Kidney epithelial cell (primary cell): ENCODE measurements at places on chromosomes 2 and 18. TPM values are rescaled to one million over a fixed set of nuclear protein-coding genes. Genes with fewer than 3 reads are reported as not detected.

DNA sequence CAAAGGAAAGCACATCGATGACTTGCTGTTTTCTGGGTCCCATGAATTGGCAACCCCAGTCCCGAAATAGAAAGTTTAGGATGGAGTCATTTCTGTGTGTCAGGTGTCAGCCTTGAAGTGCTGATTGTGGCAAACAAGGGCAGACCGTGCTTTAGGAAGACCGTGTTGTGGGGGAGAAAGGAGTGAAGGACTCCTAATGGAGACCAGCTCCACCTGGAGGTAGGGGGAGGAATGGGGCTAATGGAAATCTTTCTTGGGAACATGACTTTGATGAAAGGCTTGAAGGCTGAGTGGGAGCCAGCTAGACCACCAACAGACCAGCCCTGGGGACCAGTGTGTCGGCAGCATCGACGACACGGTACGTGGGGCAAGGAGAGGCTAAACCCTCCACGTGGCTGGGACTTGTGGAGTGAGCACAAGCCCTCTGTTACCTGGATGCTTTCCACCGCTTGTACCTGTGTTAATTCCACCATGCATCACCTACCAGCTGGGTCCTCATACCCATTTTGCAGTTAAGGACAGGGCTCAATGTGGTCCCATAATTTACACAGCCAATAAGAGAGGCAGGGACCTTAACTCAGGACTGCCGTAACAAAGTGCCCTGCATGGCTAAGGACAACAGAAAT, 104.2 kb downstream of the SH3BP4 start:
- DNase-seq = no peak

DNA sequence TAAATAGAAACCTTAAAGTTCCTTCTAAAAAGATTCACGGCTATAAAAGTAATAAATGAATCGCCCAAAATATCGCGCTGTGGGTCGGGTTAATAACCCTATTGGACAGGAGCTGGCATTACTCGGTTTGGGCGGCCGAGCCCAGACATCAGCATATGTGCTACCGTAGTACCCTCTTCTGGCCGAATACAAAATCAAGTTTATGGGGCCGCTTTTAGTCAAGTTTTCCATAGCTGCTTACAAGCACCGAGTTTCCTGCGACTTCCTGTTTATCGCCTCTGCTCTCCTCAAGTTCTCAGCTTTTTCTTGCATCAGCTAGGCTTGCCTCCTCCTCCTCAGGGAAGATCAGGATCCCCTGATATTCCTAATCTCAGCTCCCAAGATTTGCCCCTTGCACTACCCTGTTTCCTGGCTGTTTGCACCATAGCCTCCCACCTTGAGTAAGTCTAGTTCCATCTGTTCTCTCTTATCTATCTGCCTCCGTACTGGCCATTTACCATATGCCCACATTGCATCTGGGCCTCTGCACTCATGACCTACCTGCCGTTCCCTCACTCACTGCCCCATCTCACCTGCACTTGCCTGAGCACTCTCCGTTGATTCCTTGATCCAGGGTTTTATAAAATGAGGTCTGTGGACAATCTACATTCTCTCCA, 56.1 kb downstream of the SLC35F5 start:
- no peak for DNase-seq

DNA sequence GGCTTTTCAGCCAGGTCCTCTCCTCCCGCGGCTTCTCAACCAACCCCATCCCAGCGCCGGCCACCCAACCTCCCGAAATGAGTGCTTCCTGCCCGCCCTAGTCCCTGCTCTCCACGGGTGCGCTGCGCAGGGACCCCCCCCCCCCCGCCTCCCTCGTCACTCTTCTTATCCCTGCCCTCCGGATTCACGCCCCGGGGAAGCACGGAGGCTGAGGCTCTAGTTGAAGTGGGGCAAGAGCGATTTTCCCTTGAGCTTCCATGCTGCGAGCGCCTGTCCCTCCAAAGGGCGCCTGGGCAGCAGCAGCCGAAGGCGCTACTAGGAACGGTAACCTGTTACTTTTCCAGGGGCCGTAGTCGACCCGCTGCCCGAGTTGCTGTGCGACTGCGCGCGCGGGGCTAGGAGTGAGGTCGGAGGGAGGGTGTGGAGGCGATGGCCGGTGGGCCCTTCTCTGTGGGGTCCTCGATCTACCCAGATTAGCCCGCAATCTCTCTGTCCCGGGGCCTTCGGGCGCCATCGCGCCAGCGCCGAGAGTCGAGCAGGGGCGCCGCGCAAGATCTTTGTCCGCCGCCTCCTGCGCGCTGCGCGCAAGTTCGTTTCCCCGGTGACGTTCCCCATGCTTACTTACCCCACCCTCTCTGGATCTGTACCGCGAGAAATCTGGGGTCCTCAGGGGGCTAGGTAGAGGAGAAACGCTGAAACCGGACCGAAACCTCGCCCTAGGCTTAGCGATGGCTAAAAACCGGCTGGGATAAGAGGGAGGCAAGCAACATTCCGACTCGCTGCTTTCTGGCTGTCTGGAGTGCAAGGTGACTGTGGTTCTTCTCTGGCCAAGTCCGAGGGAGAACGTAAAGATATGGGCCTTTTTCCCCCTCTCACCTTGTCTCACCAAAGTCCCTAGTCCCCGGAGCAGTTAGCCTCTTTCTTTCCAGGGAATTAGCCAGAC, 677 bp downstream of the GAD1 start:
- no peak for DNase-seq

DNA sequence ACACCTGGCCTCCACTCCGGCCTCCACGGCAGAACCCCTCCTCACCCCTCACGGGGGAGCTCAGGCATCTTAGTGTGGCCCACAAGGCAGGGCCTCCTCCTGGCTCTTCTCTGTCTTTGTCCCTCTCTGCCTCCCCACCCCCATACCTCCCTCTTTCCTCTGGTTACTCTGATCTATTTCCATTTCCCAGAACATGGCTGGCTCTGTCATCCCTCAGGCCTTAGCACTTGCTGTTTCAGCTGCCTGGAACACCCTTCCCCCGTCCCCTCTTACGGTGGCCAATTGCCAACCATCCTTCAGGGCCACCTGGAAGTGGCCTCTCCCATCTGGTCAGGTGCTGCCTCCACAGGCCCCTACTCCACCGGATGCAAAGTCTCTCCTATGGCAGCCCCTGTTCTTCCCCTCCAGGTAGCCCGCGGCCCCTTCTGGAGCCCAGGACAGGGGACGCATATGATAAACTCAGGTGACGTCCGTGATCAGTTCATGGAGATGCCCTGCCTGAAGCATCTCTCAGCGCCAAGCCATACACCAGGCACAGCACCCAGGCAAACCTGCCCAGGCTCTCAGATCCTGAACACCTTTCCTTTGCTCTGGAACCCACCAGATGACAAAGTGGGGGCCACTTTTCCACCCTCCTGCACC, 3.6 kb upstream of the ECEL1 start:
- no peak for DNase-seq

- DNase-seq = no peak
Observed at GRCh38 chr2:122412360-122412759, 656.9 kb downstream of the TSN start.

GRCh38 chr2:159982842-159983785, 79.3 kb downstream of the PLA2R1 start:
- no peak for DNase-seq

DNA sequence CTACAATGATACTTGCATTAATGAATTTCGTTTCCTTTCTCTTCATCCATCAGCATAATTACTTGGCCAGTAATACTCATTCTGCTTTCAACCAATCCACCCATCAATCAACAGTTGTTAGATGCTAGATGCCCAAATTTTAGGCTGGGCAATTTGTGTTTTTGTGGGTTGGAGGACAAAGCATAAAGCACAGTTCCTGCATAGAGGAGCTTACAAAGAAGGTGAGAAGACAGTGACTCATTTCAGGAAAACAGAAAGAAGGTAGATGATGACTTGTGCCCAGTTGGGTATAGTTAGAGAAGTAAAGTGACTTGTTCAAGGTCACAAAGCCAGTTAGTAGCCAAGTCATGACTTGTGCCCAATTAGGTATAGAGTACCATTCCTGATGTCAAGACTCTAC, 1186.8 kb upstream of the CELF4 start:
- DNase-seq = no peak

- DNase-seq = no peak
Observed at GRCh38 chr2:210546424-210547208, 9.8 kb upstream of the CPS1 start.

DNA sequence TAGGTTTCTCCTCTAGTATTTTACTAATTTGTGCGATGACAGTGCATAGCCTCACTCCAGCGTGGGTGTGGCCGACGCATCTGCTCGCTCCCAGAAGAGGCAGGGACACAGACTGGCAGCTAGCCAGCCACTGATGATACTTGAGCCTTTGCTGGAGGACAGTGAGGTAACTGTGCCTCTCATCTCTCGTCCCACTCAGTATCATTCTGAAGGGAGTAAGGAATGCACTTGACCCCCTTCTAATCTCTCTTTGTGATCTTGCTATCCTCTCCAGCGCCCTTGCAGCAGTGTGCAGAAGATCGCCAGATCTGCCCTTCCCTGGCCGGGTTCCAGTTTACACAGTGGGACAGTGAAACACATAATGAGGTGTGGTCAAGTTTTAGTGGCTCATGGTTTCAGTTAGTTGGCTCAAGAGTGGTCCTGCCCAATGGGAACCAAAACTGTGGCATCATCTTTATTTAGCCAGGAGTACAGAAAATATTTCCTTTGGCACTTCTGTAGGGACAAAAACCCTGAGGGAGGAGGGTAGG, 17.5 kb downstream of the NCAPH start:
- DNase-seq = no peak

Gene TAF4B
- total RNA-seq = 6.9 and 9.5 TPM in 2 replicates

Gene ACYP2
- 7.7 and 10.3 TPM in 2 replicates for total RNA-seq

Gene CD207
- total RNA-seq = not detected in 2 replicates

Gene SLC9A4
- total RNA-seq = 2.2 and 3.2 TPM in 2 replicates
